Jurkat, Clone E6-1 (cell line): ENCODE measurements at places on chromosomes 3 and 15.

- peak; percentile 3 for DNase-seq
Observed at GRCh38 chr3:119551598-119551997, 7.8 kb downstream of the CD80 start.

- no peak for DNase-seq
Observed at GRCh38 chr3:143810953-143811265, 37.4 kb downstream of the SLC9A9 start.

- no peak for DNase-seq
Observed at GRCh38 chr3:115292131-115292530, 145.0 kb upstream of the ZBTB20 start.

GRCh38 chr3:86244905-86245304 lies 746.0 kb downstream of the VGLL3 start:
- DNase-seq = no peak

DNA sequence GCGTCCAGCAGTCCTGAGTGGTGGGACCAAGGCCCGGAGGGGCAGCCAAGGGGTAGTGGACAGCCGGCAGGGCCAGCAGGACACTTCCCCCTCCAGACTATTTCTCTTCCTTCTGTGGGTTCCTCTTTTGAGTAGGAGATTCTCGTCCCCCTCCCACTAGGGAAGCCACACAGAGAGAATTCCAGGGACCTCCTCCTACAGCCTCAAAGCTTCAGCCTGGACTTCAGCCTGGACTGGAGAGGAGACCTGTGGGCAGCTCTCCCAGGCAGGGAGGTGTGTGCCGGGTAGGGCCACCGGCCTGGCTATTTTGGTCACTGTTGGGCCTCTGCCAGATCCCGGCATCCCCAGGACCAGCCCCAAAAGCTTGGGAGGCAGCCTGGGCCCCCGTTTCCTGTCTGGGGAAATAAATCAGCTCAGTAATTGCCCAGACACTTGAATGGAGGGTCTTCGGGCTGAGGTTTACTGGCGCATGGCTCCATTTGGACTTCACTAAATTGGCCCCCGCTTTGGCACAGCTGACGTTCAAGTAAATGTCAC lies 1.3 kb downstream of the SLC6A6 start:
- no peak for DNase-seq

DNA sequence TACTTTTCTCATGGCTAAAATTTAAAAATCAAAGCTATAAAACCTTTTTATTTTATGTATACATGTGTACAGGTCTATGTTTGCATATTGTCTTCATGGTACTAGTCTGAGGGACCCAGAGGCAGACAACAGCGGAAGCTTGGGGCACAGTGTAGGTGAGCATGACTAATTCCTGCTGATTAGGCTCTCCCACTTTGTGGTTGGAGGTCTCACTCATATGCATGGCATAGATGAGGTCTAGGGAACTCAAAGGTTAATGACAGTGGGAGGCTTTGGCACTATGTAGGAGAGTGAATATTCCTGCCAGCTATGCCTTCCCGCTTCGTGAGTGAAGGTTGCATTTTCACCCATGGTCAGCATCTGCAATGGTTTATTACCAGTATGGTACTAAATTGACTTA lies 47.5 kb upstream of the AADACL2 start:
- no peak for DNase-seq

GRCh38 chr15:58490888-58491473 lies 59.2 kb downstream of the LIPC start:
- DNase-seq = no peak

DNA sequence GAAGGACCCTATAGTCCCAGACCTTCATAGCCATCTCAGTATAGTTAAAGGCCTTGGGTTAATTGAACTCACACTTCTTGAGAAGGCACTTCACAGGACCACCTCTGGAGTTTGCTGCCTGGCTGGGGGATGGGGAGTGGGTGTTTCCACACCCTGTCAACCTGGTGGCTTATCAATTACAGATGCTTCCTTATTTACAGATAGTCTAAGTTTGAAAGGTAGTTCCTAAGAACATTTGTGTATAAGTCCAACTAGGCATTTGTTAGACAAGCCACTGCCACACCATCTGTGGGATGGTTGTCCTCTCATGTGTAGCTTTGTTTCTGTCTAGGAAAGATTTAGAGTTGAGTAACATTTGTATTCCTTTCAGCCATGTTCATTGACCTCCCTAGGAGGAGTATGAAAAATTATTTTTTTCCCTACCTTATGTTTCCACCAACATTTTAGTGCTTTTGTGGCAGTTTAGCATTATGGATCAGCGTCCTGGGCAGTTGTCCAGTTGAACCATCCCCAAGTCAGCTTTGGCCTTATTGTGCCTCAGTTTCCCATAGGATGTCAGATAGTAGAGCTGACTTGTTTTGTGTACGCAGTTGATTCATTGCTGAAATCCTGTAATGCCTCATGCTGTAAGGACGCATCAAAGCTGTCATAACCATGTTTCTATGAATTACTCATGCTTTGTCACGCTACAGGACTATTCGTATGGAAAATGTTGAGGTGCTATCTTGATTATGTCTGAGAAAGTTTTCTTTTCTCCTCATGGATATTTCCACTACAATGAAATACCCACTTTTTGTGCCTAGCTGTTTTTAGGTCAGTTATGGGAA lies 21.2 kb upstream of the SIAH2 start:
- no peak for DNase-seq

DNA sequence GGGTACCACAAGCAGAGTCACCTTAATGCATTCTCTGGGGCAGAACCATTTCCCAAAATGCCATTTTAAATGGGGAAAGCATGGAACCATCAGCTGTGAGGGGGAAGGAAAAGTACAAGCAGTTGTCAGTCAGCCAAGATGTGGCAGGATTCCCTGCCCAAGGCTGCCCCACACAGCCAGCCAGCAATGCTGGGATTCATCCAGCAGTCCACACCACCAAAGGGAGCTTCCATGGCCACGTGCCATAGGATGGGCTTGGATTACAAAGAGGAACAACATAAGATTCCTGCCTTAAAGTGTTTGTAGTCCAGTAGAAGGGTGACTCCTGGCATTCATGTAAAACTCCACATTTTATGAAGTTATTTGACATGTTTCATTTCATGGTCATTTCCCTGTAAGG lies 233.3 kb downstream of the SHOX2 start:
- no peak for DNase-seq

DNA sequence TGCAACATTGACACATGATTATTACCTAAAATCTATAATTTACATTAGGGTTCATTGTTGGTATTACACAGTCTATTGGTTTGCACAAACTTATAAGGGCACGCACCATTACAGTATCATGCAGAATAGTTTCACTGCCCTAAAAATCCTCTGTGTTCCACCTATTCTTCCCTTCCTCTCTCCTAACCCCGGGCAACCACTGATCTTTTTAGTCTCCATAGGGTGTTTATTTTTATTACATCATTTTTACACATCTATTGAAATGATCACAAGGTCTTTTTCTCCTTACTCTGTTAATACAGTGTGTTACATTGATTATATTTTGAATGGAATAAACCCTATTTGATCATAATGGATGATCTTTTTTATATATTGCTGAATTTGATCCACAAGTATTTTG lies 15.5 kb upstream of the ECT2 start:
- DNase-seq = no peak

GRCh38 chr3:34483311-34483887 lies 685.0 kb downstream of the PDCD6IP start:
- no peak for DNase-seq

DNA sequence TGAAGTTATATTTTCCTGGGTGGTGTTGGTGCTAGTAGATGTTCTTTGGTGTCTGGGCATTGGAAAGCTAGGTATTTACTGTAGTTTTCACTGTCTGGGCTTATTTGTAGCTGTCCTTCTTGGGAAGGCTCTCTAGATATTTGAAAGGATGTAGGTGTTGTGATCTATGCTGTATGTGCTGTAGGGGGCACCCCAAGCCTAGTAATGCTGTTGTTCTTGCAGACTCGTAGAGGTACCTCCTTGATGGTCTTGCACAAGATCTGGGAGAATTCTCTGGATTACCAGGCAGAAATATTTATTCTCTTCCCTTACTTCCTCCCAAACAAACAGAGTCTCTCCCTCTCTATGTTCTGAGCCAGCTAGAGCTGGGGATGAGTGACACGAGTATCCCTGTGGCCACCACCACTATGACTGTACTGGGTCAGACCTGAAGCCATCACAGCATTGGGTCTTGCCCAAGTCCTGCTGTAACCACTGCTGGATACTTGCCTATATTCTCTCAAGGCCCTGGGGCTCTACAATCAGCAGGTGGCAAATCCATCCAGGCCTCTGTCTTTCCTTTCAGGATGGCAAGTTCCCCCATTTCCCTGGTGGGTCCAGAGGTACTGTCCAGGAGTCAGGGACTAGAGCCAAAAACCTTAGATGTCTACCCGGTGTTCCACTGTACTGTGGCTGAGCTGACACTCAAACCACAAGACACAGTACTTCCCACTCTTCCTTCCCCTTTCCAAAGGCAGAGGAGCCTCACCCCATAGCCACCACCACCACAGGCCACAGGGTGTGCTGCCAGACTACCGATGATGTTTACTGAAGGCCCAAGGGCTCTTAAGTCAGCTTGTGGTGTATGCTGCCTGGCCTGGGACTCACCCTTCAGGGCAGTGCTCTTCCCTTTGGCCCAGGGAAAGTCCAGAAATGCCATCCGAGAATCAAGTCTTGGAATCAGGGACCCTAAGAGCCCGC lies 195.2 kb upstream of the DPPA4 start:
- DNase-seq = peak; percentile 76

DNA sequence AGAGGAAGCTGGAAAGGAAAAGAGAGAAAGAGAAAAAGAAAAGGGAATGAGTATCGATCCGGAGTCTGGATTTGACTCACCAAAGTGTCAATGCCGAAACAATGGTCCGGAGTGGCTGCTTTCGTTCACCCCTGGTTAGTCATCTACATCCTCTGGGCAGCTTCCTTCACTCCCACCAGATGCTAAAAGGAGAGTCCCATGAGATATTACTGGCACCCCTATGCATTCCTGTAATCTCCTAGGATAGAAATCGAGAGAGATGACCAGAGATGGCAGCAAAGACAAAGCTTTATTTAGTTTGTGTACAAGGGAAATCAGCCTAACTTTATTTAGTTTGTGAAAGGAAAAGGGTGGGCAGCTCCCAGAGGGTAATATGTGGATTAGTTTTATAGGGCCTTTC lies 622.2 kb downstream of the ZPLD1 start:
- DNase-seq = no peak

DNA sequence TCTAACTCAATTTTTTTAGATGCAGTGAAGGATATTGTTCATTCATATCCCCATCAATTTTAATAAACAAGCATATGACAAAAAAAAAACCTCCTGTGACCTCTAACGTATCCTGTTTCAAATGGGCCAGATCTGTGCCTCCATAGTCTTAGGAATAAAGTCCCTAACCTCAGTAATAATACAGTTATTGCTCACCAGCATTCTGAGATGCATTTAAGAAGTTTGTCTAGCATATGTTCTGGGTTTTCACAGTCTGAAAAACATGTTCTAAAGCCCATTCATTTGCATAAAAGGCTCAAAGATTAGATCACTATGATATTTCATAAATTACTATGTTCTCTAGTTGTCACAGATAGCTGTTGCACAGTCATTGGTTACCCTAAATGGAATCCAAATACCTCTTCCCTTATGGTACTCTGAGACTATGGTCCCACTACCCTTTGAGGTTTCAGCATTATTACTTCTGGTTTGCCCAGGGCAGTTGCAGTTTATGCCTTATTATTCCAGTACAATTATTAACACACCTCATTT lies 190.1 kb downstream of the ZIC4 start:
- DNase-seq = no peak

DNA sequence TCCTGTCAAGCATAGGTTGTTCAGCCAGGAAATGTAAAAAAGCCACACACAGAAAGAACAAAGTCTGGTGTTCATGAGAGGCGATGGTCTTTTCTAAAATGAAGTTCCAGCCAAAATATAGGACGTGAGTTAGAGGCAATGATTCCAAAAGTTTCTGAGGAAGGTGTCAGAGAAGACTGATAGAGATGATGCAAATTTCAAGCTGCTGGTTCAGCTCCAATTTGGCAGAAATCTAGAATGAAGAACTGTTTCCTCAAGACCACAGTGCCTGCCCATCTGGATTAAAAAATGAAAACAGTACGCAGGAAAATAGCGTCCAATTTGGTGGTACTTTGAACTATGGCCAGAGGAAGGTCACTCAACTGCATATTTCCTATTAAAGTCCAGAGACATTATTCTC lies 672.9 kb downstream of the SQOR start:
- no peak for DNase-seq

GRCh38 chr3:15629860-15630597 lies 28.5 kb downstream of the BTD start:
- DNase-seq = peak; percentile 70

GRCh38 chr3:72427624-72428023 lies 420.6 kb downstream of the SHQ1 start:
- DNase-seq = no peak

DNA sequence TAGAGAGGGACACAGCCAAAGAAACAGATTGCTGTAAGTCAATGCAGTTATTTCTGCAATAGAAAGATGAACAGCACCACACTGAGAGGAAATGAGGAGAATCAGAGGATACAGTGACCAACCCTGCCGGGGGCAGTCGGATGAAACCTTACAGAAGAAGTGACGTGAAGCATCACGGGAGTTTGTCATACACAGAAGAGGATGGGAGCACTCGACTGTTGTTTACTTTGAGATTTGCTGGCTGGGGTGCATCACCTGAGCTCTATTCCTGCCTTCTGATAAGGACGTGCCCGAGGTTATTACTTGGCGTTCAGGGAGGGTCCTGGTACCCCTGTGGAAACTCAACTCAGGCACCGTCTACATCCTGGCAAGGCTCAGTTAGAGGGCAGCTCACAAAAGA lies 45.4 kb downstream of the MAGEF1 start:
- DNase-seq = no peak

DNA sequence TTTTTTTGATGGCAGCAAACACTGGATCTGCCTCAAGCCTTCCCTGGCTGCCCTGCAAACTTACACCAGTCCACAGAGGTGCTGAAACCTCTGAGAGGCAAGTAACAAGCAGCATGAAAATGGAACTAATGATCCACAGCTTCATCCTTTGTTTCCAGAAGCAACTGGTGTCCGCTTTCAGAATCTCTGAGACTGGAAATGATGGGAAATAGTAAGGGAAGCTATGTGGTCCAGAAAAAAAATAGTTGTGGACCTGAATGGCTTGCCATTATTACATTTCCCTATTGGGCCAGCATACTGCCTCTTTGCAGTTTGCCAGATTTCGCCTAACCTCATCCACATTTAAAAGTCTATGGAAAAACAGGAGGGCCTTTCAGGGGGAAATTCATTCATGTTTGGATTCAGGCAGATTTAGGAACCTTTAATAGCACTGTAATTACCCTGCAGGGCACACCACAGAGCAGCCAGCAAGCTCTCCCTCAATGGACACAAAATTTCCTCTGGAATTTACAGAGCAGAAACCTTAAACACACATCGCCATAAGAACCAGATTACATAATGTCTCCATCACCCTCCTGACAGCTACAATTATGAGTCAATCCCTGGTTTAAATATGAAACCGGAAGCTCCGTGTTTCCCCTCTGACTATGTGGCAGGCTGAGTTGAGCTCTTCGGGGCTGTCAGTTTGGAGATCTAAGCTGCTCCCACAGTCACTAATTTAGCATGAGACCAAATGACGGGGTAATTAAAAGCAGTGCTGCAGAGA lies 134.4 kb downstream of the TMCO5A start:
- peak; percentile 25 for DNase-seq
